ENCODE measurements at places on chromosomes 7 and 10. TPM values are rescaled to one million over a fixed set of nuclear protein-coding genes. Genes with fewer than 3 reads are reported as not detected.

DNA sequence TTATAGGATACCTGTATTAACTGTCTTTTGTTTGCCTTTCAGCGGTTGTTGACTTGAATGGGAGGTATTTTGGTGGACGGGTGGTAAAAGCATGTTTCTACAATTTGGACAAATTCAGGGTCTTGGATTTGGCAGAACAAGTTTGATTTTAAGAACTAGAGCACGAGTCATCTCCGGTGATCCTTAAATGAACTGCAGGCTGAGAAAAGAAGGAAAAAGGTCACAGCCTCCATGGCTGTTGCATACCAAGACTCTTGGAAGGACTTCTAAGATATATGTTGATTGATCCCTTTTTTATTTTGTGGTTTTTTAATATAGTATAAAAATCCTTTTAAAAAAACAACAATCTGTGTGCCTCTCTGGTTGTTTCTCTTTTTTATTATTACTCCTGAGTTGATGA, 26.6 kb downstream of the RBM17 start:
- no peak for DNase-seq

DNA sequence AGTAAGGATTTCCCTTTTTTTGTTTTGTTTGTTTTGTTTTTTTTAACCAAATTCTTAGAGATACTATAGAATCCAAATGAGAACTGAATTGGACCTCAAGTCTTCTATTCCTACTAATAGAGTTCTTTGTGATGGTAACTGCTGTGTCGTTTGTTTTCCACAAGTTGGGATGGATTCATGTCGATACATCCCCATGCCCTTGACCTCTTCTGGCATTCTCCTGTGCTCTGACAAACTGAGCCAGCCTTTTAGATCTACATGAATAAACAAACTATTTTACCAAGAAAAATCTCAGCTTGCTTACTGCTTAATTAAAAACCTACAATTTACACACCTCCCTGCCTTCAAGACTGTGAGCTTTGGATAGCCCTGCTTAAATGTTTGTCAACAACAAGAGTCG, 3.9 kb downstream of the ZNF22 start:
- no peak for DNase-seq

DNA sequence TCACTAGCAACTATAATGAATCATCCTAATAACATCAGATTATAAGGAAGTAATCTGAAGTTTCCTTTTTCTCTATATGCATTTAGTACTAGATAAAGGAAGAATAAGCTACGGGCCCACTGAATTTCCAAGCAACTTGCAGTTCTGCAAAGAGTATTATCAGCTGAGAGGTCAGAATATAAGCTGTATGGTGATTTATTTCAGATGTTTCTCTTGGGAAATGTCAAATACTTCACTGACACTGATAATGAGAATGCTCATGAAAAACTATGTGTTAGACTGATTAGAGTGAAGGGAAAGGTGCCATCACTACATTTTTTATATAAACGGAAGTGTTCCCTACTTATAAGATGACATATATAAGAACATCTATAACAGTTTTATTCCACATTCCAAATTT, 251.2 kb upstream of the HGF start:
- DNase-seq: no peak

DNA sequence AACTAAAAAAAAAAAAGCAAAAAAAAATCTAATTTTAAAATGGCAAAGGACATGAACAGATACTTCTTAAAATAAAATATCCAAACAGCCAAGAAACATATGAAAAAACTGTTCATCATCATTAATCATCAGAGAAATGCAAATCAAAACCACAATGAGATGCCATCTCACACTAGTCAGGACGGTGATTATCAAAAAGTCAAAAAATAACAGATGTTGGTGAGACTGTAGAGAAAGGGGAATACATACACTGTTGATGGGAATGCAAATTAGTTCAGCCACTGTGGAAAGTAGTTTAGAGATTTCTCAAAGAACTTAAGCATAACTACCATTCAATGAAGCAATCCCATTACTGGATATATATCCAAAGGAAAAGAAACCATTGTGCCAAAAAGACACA, 30.2 kb downstream of the COBL start:
- DNase-seq: no peak

- DNase-seq: no peak
Observed at GRCh38 chr7:18116661-18117060, 89.0 kb upstream of the PRPS1L1 start.

GRCh38 chr10:88461426-88461825, 121.7 kb downstream of the RNLS start:
- no peak for DNase-seq

GRCh38 chr7:104018425-104018824, 29.0 kb upstream of the RELN start:
- DNase-seq: no peak

- peak; percentile 89 for DNase-seq
Observed at GRCh38 chr7:2687881-2688318, at the start of gene AMZ1. Gene AMZ1 (plus strand): TSS chr7:2688202. CDS start chr7:2700452, 12,250 bp downstream.

DNA sequence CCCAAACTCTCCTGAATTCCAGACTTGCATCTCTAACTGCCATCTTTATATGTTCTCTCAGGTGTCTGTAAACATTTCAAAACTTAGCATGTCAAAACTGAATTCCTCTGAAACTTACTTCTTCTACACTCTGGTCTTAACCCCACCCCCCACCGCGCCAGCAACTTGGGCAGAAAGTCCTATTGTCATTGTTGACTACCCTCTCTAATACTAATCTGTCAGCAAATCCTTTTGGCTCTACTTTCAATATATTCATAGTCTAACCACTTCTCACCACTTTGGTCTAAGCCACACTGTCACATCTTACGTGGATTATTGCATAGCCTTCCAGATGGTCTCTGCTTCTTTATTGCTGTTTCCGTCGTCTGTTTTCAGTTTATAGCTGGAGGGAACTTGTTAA, 86.6 kb downstream of the AHCYL2 start:
- no peak for DNase-seq

GRCh38 chr10:26781797-26782196, 79.0 kb downstream of the ABI1 start:
- no peak for DNase-seq

DNA sequence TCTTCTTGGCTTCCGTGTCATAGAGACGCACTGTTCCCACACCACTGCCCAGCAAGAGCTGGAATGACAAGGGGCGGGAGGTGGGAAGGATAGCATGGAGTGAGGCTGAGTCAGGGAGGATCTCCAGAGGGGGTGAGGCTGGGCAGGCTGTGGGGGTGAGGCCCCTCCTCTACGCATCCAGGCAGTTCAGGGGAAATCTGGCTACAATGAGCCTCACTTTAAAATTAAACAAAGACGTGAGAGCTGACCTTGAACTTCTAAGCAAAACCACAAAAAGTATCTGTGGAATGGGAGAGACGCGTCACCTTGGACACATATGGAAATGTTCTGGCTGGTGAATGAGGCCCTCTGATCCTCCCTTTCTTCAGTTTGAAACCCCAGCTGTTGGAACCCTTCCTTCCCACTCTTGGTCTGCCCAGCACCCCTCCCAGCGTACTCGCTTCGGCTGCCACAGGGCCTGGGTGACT, 17.7 kb downstream of the WDR91 start:
- no peak for DNase-seq

- DNase-seq: no peak
Observed at GRCh38 chr7:26538689-26539088, 247.0 kb downstream of the SNX10 start.

DNA sequence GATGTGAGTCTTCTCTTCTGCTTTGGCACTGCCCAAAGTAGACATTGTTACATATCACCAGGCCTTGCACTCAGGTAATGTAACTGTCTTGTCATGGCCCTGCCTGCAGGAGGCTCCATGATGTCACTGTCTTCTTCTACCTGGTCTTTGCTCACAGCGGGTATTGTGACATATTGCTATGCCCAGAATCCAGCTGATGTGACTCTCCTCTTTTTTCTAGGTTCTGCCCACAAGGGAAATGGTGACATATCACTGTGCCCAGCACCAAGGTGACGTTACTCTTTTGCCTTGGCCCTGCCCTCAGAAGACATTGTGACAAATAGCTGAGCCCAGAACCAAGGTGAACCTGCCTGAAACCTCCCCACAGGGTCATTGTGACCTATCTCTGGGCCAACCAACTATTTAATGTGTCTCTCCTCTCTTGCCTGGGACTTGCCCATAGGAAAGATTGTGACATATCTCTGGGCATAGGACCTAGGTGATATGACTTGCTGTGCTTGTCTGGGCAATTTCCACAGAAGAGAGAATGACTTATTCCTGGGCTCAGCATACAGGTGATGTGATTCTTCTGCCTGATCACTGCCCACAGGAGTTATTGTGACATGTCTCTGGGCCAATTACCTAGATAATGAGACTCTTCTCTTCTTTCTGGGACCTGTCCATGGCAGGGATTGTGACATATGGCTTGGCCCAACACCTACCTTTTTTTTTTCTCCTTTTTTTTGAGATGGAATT, 26.5 kb upstream of the ZNF107 start:
- DNase-seq: no peak

- peak; percentile 59 for DNase-seq
Observed at GRCh38 chr10:19816411-19817230, at the start of gene PLXDC2. Gene PLXDC2 (plus strand): TSS chr10:19816432.

- no peak for DNase-seq
Observed at GRCh38 chr10:5512881-5513612, 11.7 kb upstream of the CALML3 start.

DNA sequence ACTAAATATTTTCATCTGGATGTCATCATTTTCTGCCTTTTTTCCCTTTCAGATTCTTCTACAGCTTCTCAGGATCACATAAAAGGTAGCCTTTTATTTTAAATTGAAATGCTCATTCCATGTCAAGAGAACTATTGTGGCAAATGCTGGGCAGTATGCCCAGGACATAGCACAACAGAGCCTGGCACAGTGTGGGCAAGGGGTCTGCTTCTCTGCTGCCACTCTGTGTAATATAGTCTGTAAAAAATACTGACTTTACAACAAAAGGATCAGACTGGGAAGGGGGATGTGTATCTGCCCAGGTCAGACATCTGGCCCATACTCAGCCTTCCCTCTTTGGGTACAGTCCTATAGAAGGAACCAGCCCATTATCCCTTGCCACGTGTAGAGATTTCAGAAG, 62.7 kb downstream of the CUZD1 start:
- no peak for DNase-seq

- DNase-seq: no peak
Observed at GRCh38 chr10:43923328-43923727, 274.6 kb upstream of the ZNF32 start.

- DNase-seq: peak; percentile 55
Observed at GRCh38 chr10:102919246-102919959, 1.3 kb downstream of the CNNM2 start.

- DNase-seq: no peak
Observed at GRCh38 chr10:7857262-7857661, 39.0 kb downstream of the TAF3 start.

- DNase-seq: no peak
Observed at GRCh38 chr7:30464231-30464671, 14.3 kb downstream of the NOD1 start.

DNA sequence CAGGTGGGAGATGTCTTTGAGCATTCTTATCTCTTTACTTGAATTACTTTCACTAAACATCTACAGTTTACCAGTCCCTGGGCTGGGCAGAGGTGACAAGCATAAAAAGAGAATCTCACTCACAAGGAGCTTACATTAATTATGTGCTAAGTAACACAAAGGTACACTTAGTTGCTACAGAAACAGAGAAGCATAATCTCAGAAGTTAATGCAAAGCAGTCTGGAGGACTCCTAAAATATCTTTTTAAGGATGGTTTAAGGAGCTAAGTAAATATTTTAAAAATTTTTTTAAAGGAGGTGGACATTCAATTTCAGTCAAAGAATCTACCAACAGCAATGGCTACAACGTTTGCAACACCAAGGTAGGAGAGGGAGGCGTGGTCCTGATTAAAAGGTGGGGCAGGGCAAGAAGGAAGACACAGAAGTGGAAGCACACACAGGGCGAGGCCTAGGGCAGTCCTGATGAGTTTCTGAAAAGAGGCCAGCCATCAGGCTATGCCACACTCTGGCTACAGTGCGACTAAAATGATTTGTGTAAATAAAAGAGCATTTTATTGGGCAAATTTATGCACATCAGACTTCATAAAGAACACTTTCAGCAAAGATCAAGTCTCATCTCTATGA, 5.3 kb downstream of the LARP4B start:
- no peak for DNase-seq

DNA sequence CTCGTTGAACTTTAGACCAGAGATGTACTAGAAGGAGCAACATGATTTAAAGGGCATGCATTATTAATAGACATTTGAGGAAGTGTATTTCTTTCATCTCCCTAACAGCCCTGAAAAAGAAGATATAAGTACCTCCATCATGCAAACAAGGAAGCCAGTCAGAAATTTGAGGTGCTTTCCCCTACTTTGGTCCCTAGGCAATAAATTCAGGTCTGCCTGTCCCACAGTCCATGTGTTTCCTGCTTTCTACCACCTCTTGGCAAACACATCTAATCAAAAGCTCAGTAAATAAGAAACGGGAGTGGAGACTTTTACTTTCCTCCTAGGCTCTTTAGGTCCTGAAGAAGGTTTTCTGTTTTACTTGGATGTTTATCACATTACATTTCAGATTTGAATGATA, 5.2 kb upstream of the SEMA3C start:
- DNase-seq: no peak

DNA sequence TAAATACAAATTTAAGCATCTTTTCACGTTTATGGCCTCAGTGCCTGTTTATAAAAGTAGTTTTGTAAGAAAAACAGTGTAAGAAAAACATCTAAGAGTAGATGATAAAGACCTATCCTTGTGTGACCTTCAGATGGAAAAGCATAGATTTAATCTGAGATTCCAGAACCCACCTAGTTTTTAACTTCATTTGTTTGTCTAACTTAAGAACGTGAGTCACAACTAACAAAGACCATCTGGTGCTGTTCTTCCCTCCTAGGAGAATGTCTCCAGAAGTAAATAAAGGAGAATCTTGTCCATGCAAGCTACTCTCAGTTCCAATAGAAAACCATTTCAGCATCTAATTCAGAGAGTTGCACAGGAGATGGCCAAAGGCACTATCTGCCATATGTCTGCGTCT, 265.4 kb upstream of the C7orf33 start:
- DNase-seq: no peak

GRCh38 chr7:82067628-82068264, 297.9 kb upstream of the HGF start:
- no peak for DNase-seq

The BMPER gene
- 2.4 TPM for total RNA-seq

The LIPF gene
- not detected for total RNA-seq

The AGR2 gene
- total RNA-seq: not detected

The TCERG1L gene
- 5.4 TPM for total RNA-seq

The LARP4B gene
- total RNA-seq: 31.3 TPM

The CUZD1 gene
- total RNA-seq: 0.11 TPM

The SMARCD3 gene
- total RNA-seq: 23.6 TPM

The FBH1 gene
- total RNA-seq: 72.1 TPM

The SLC26A3 gene
- total RNA-seq: not detected

The SLC39A12 gene
- total RNA-seq: not detected

The SEMA3A gene
- total RNA-seq: 22.1 TPM

The FEZF1 gene
- 2.1 TPM for total RNA-seq

The SYT15 gene
- total RNA-seq: not detected

The PLPP4 gene
- 3.5 TPM for total RNA-seq

The ENO4 gene
- total RNA-seq: 1.9 TPM

The TMEM130 gene
- 0.24 TPM for total RNA-seq

The TSPAN15 gene
- 5.0 TPM for total RNA-seq

The IMMP2L gene
- 9.2 TPM for total RNA-seq
